ENCODE measurements at places on chromosomes 3 and 15.

- DNase-seq: no peak
Observed at GRCh38 chr3:63494646-63495045, 157.8 kb upstream of the SNTN start.

GRCh38 chr3:65101450-65101849 is 413.6 kb upstream of the ADAMTS9 start:
- no peak for DNase-seq

DNA sequence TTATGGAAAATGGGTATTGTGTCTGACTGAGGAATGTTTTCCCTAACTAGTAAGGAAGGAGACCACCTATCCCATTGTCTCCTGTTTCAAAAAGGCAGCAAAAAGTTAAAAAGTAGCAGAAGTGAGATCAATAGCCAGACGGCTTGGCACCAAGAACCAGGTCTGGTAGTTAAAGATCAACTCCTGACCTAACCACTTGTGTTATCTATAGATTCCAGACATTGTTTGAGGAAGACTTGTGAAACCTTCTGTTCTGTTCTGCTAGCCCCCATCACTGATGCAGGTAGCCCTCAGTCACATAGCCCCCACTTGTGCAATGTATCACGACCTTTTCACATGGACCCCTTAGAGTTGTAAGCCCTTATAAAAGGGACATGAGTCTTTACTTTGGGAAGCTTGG is 46.3 kb upstream of the C2CD4B start:
- no peak for DNase-seq

- no peak for DNase-seq
Observed at GRCh38 chr3:23331141-23331935, 128.2 kb downstream of the UBE2E2 start.

DNA sequence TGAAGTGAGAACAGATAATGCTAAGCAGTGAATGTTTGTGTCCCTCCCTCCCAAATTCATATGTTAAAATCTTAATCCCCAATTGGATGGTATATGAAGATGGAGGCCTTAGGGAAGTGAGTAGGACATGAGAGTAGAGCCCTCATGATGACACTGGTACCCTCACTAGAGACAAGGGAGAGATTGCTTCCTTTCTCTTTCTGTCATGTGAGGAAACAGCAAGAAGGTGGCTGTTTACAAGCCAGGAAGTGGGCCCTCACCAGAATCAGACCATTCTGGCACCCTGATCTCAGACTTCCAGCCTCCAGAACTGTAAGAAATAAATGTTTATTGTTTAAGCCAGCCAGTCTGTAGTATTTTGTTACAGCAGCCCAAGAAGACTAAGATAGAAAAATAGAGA is 209.5 kb downstream of the SATB1 start:
- no peak for DNase-seq

GRCh38 chr3:137641879-137642704 is 122.0 kb upstream of the SOX14 start:
- DNase-seq: no peak

- DNase-seq: no peak
Observed at GRCh38 chr3:142958707-142959106, 4.8 kb downstream of the PAQR9 start.

- no peak for DNase-seq
Observed at GRCh38 chr3:133238015-133238414, 161.8 kb upstream of the BFSP2 start.

GRCh38 chr3:194321693-194322640 is 29.2 kb downstream of the CPN2 start:
- DNase-seq: no peak

Measured in SK-N-MC (cell line).